ENCODE measurements at places on chromosomes 6 and 20.

- DNase-seq, result no peak
These were observed 41.5 kb upstream of the ADGRF1 start for GRCh38 chr6:47083586-47084047.

DNA sequence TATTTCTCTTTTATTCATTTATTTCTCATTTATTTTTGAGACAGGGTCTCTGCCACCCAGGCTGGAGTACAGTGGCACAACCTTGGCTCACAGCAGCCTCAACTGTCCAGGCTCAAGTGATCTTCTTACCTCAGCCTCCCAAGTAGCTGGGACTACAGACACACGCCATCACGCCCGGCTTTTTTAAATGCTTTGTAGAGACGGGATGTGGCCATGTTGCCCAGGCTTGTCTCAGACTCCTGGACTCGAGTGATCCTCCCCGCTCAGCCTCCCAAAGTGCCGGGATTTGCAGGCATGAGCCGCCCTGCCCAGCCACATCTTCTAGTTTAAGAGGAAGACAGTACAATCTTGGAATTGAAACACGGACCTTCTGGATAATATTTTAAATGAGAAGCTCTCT is 21.6 kb upstream of the FOXF2 start:
- no peak for DNase-seq

DNA sequence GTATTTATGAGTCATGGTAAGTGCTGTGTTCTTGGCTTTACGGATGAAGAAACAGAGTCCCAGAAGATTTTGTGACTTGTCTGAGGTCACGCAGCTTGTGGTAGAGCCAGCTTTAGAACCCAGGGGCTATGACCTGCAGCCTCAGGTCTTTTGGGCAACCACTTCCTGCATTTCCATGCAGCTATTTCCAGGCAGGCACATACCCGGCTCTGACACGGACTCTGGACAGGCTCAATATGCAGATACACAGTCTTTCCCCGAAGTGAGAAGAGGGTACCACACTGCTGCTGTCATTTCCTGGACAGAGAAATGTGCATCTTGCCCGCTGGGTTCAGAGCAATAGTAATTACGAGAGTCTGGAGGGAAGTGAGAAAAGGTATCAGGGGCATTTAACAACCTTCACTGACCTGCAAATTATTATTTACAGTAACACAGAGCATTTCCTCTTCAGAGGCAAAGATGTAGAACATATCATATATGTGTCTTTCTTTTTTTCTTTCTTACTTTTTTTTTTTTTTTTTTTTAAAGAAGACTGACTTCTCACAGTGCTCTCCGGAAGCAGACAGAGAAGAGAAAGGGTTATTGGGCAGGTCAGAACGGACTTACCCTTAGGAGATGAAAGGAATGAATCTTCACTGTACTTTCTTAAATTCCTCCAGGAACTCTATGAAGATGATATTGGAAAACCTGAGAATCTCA is 185.1 kb downstream of the CLIC5 start:
- DNase-seq, result no peak

GRCh38 chr20:49272654-49273053 is 5.2 kb downstream of the ZNFX1 start:
- DNase-seq, result no peak

- no peak for DNase-seq
These were observed 3.4 kb downstream of the SCUBE3 start for GRCh38 chr6:35216851-35217811.

GRCh38 chr20:22574545-22575086 is 9.8 kb downstream of the FOXA2 start:
- no peak for DNase-seq

GRCh38 chr6:122289762-122290539 is 109.5 kb upstream of the HSF2 start:
- no peak for DNase-seq

DNA sequence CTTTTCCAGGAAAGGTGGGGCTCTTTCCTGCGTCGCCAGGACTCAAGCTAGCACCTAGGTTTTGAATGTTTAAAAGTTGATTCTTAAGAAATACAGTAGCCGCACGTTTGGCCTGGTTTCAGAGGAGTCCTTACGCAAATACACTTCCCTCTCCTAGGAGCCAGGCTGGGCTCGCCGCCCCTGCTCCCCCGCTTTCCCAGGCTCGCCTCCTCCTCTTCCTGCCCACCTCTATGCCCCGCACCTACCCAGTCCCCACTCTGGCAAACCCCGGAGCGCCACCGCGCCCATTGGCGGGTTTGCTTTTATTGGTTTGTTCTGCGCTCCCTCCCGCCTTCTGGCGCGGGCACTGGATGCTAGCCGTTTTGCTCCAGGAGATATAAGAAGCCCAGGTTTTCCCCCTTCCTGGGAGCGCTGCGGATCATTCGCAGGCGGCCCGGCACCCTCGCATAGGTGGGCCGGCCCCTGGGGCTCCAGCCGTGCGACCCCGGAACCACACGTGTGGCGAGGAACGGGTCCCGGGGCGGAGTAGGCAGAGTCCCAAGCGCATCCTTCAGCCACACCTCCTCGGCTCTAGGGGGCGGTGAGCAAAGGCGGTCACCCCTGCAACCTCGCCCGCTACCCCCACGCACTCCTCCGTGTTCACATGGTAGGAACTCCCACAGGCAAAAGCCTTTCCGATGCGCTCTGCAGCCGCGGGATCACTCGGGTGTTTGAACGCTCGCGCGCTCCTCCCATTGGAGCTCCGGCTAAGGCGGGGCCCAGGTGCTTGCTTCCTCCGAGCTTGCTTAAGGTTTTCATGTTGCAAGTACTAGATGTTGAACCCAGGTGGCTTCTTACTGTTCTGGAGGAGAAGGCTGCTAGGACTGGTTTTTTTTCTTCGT is 119.0 kb downstream of the RTN4IP1 start:
- peak; percentile 69 for DNase-seq

DNA sequence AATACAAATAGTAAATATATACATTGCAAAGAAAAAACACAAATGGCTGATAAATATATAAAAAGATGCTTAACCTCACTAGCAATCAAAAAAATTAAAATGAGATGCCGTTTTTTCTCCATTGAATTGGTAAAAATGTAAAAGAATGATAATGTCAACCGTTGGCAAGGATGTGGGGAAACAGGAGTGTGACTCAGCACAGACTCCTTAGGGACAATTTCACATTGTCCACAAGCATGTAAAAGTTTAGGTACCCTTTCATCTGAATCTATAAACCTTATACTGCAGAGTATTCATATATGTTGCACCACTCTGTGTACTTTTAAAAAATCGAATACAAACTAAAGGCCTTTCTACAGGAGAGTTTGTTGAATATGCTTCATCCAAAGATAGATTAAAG is 143.1 kb upstream of the RREB1 start:
- DNase-seq, result no peak

DNA sequence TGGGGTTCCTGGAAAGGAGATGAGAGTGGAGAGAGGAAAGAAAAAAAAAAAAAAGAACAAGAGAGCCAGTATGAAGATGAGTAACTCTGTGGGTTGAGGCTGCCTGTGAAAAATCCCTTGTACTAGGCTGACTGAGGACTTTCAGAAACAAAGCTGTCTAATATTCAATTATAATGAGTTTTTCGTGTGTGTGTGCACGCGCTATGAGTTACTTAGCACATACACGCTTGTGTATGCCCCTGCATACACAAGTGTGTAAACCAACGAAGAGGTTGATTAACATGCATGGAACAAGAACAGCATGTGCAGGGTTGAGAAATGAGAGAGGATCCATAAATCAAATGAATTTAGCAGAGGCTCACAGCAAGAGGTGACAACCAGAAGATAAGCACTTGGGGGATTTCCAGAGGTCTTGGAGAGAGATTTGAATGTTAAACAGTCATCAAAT is 4.8 kb upstream of the RBPJL start:
- DNase-seq, result no peak

DNA sequence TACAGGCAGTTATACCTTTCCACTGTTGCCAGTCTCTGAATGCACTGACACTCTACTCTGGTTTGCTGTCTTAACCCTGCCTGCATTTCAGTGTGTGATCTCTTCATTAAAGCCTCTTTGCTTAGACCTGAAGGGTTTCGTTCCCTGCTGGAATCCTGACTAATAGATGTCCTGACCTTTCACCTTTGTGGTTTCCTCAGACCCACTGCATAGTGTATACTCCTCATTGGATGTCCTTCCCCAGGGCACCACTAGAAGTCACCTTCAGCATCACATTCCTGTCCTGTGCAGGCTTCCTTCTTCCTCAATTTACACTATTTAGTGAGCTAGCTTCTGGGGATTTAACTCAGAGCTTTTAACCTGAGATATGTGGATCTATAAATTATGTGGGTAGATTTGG is 120.6 kb downstream of the RCAN2 start:
- no peak for DNase-seq

- DNase-seq, result no peak
These were observed 71.8 kb downstream of the ATG5 start for GRCh38 chr6:106253731-106254130.

GRCh38 chr20:45343532-45344167 is 4.6 kb downstream of the SDC4 start:
- DNase-seq, result no peak

GRCh38 chr20:14583413-14583812 is 246.0 kb upstream of the FLRT3 start:
- no peak for DNase-seq

DNA sequence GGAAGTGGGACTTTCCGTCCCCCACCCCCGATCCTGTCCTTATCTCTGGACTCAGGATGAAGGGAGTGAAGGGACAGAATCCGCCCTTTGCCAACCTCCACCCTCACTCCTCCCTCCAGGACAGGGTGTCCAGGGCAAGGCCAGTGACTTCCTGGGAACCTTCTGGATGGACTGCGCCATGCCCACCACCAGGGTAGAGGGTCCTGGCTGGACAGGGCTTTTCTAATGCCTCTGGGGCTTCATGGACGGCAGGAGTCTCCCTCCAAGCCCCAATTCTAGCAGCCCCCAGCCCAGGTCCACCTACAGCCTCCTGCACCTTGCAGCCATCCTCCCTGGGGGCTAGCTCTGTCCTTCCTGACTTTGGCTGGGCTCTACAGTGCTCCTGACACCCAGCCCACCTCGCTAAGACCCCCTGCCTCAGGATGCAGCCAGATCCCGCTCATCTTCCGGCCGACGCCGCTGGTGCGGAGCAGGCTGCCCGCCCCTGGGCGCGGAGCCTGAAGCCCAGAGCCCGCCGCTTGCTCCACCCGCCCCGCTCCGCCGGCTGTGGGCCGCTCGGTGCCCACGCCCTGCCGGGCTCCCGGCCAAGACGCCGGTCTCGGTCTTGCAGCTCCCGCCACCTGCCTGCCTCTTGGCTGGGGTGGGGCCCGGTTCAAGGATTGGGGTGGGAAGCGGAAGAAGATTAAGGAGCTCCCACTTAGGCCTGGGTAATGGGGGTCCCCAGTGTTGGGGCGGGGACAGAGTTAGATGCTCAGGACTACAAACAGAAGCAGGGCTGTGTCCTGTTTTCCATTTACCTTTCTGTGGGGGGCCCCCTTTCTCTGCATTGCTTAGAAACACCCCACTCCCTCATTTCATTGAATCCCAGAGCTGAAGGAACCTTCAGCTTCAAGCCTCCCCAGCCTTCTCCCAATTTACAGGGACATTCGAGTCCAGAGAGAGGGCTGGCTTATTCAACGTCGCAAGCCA is 72.8 kb downstream of the MDGA1 start:
- DNase-seq, result no peak

GRCh38 chr6:98769546-98769945 is 64.8 kb upstream of the POU3F2 start:
- DNase-seq, result no peak

Measured in stimulated activated CD8-positive, alpha-beta memory T cell treated with anti-CD3 and anti-CD28 coated beads, Interleukin-15, amount 100 ng/mL, for 4 hours (primary cell).